Colonic mucosa (tissue), 4 donors: ENCODE measurements at places on chromosomes 2 and 18. TPM values are rescaled to one million over a fixed set of nuclear protein-coding genes. Genes with fewer than 3 reads are reported as not detected.

- H3K4me1 ChIP-seq: no peaks in the 10 kb centered on the region
- no peaks in the 10 kb centered on the region for H3K36me3 ChIP-seq
- no peak for DNase-seq
- no peak overlapping the region for H3K4me3 ChIP-seq
- peak overlapping the region; percentile 86 for H3K27ac ChIP-seq
These were observed 46.8 kb upstream of the FZD5 start for GRCh38 chr2:207816546-207816945.

DNA sequence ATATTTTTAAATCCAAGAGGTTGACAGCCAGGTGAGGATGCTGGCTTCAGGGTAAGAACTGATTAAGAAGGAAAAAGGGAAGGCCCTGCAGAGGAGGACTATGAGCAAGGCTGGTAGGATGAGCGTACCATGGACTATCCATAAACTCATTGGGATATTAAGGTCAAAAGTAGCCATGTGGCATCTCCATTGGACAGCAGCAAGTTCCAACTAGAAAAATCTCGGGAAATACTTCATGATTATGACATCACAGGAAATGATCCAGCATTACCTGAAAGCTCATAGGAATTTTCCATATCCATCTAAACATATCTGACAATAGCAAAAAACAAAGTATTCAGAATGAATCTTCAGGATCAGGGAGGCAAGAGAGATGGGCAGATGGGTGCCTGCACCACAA, 34.2 kb downstream of the TGFA start:
- H3K4me3 ChIP-seq: no peak overlapping the region
- H3K36me3 ChIP-seq: no peaks in the 10 kb centered on the region
- no peak overlapping the region for H3K27ac ChIP-seq
- no peak for DNase-seq
- peaks cover 13% of the 10 kb centered on the region for H3K4me1 ChIP-seq
- H3K27me3 ChIP-seq: no peaks in the 10 kb centered on the region

DNA sequence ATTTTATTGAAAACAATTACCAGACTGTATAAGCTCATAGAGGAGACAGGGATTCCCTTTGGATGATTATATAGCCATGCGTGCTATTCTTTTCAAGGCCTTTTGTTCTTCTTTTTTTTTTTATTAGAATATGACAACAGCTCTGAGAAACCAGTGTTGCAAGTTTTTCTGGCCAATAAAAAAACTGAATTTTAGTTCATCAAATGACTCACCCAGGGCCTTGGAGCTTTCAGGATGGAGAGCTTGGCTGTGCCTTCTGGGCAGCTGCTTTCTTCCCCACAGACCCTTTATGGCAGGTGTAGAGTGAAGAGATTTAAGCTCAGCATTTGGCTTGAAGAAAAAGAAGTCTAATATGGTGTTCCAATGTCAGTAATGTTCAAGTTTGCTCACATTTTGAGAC, 497.9 kb upstream of the FANCL start:
- no peak overlapping the region for H3K4me3 ChIP-seq
- no peaks in the 10 kb centered on the region for H3K36me3 ChIP-seq
- DNase-seq: no peak
- H3K27ac ChIP-seq: no peak overlapping the region

- no peaks in the 10 kb centered on the region for H3K27me3 ChIP-seq
- H3K36me3 ChIP-seq: no peaks in the 10 kb centered on the region
- DNase-seq: peak; percentile 15
- H3K4me3 ChIP-seq: no peak overlapping the region
- peaks cover 6% of the 10 kb centered on the region for H3K4me1 ChIP-seq
- H3K27ac ChIP-seq: no peak overlapping the region
These were observed 179.7 kb downstream of the ANAPC1 start for GRCh38 chr2:111704246-111704645.

- no peak for DNase-seq
- no peak overlapping the region for H3K4me3 ChIP-seq
- H3K4me1 ChIP-seq: no peaks in the 10 kb centered on the region
- H3K27ac ChIP-seq: no peak overlapping the region
- H3K36me3 ChIP-seq: peaks cover 25% of the 10 kb centered on the region
- no peaks in the 10 kb centered on the region for H3K27me3 ChIP-seq
These were observed 38.7 kb downstream of the PLEKHB2 start for GRCh38 chr2:131143803-131144202.

GRCh38 chr18:55402731-55403405, 185.1 kb downstream of the TCF4 start:
- H3K4me1 ChIP-seq: no peaks in the 10 kb centered on the region
- no peak for DNase-seq
- H3K27me3 ChIP-seq: no peaks in the 10 kb centered on the region
- H3K27ac ChIP-seq: peak overlapping the region; percentile 33
- H3K4me3 ChIP-seq: no peak overlapping the region
- no peaks in the 10 kb centered on the region for H3K36me3 ChIP-seq

DNA sequence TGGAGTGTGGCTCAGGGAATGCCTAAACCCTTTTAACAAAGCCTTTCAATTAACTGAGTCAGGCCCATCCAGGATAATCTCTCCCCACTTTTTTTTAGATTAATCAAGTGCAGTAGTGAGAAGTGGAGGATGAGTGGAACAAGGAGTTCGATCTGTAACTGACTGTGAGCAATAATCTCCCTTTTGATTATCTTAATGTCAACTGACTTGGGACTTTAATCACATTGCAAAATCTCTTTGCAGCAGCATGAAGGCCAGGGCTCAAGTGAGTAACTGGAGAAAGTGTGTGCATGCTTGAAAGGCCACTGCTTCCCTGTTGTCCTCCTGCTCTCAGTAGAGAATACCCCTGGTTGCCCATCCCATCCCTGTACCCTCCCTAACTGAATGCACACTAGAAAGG, 32.1 kb upstream of the HS6ST1 start:
- H3K4me1 ChIP-seq: no peaks in the 10 kb centered on the region
- H3K4me3 ChIP-seq: no peak overlapping the region
- no peak for DNase-seq
- no peaks in the 10 kb centered on the region for H3K27me3 ChIP-seq
- no peaks in the 10 kb centered on the region for H3K36me3 ChIP-seq

Gene IL1R1
- total RNA-seq: 13.9 TPM

DNA sequence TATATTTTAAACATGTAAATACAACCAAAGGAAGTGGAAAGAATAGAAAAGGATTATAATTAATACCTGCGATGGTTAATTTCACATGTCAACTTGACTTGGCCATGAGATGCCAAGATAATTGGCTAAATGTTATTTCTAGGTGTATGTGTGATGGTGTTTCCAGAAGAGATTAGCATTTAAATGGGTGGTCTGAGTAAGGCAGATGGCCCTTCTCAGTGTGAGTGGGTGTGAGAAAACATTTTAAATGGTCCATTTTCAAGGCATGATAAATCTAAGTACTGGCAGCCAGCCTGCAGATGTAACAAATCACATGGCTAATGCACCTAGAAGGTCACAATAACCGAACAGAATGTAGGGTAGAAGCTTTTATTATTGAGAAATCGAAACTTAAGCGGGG, 99.6 kb upstream of the CDH7 start:
- no peak overlapping the region for H3K4me3 ChIP-seq
- H3K4me1 ChIP-seq: no peaks in the 10 kb centered on the region
- H3K27ac ChIP-seq: no peak overlapping the region
- H3K36me3 ChIP-seq: no peaks in the 10 kb centered on the region

DNA sequence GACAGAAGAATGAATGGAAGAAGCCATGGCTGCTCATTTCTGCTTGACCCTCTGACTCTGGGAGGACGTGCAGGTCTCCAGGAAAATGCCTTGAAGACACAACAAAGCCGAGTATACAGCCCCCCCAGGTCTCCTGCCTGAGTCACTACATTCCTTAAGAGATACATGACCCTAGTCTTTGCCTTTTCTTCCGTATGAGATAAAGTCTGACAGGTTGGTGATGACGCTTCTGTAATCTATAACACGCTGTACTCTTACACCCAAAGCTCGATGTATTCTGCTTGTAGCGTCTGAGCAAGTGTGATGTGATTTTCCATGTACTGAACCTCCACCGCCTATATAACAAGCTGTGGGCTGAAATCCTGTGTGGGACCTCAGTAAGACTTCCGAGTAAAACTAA, 77.3 kb downstream of the KCTD1 start:
- no peak for DNase-seq
- H3K27me3 ChIP-seq: no peaks in the 10 kb centered on the region
- no peak overlapping the region for H3K27ac ChIP-seq
- H3K4me3 ChIP-seq: no peak overlapping the region
- H3K36me3 ChIP-seq: no peaks in the 10 kb centered on the region

Gene SP9
- not detected for total RNA-seq

GRCh38 chr18:35729991-35730668, 148.6 kb downstream of the GALNT1 start:
- no peaks in the 10 kb centered on the region for H3K27me3 ChIP-seq
- no peak overlapping the region for H3K27ac ChIP-seq
- no peaks in the 10 kb centered on the region for H3K4me1 ChIP-seq
- H3K36me3 ChIP-seq: no peaks in the 10 kb centered on the region
- H3K4me3 ChIP-seq: no peak overlapping the region

GRCh38 chr18:73683409-73684238, 464.0 kb downstream of the FBXO15 start:
- no peaks in the 10 kb centered on the region for H3K4me1 ChIP-seq
- no peak overlapping the region for H3K4me3 ChIP-seq
- H3K36me3 ChIP-seq: no peaks in the 10 kb centered on the region
- no peak for DNase-seq

Gene RMC1
- total RNA-seq: 34.9 TPM

GRCh38 chr2:170891893-170892292, 37.2 kb upstream of the GORASP2 start:
- no peak overlapping the region for H3K4me3 ChIP-seq
- H3K27ac ChIP-seq: no peak overlapping the region
- H3K27me3 ChIP-seq: no peaks in the 10 kb centered on the region
- DNase-seq: no peak

Gene STARD6
- total RNA-seq: not detected
